ENCODE measurements at places on chromosomes 13 and 19. TPM values are rescaled to one million over a fixed set of nuclear protein-coding genes. Genes with fewer than 3 reads are reported as not detected.

The SIAH3 gene
- 13.3 TPM for polyA plus RNA-seq

The USP12 gene
- polyA plus RNA-seq = 34.0 TPM

The FAM216B gene
- 9.8 TPM for polyA plus RNA-seq

The LIM2 gene
- not detected for polyA plus RNA-seq

The LGALS7B gene
- not detected for polyA plus RNA-seq

The CYP2A6 gene
- 1.9 TPM for polyA plus RNA-seq

The KLK3 gene
- polyA plus RNA-seq = not detected

All from spinal cord (tissue), 10 donors.